ENCODE measurements at places on chromosomes 3 and 15.

DNA sequence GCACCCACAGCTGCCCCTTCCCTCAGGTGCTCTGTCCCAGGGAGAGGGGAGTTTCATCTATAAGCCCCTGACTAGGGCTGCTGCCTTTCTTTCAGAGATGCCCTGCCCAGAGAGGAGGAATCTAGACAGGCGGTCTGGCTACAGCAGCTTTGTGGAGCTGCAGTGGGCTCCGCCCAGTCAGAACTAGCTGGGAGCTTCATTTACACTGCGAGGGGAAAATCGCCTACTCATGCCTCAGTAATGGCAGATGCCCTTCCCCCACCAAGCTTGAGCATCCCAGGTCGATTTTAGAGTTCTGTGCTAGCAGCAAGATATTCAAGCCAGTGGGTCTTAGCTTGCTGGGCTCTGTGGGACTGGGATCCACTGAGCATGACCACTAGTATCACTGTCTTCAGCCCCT, 181.2 kb upstream of the RARB start:
- no peak for DNase-seq

GRCh38 chr15:67593562-67593961, 51.1 kb downstream of the MAP2K5 start:
- no peak for DNase-seq

GRCh38 chr3:146072824-146073223, 88.2 kb downstream of the PLOD2 start:
- DNase-seq, result no peak

DNA sequence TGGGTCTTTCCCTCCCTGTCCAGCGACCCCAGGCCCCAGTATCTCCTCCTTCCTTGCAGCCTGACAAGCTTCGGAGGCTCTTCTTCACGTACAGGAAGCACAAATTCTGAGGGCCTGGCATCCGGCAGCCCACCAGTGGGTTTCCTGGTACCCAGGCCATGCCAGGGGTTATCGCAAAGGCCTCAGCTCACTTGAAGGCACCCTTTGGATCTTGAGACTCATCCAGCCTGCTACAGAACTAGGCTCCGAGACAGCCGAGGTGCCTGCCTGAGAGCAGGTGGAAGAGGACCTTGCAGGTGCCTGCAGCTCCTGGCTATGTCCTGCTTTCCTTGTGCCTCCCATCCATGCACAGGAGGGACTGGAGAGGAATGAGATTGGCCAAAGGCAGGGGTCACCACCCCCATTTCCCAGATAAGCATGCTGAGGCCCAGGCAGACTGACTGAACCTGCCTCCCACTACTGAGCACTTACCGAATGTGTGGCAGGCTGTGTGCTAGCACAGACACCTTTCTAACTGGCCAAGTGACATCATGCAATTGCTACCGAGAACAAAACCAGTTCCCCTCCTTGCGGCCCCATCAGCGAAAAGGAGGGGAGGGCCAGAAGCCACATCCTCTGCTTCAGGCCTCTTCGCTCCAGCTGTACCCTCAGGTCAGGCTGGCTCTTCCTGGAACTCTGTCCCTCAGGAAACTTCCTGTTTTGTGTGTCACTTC, 11.2 kb downstream of the SH2D7 start:
- no peak for DNase-seq

- no peak for DNase-seq
These were observed 30.4 kb downstream of the SLC41A3 start for GRCh38 chr3:126053513-126053912.

DNA sequence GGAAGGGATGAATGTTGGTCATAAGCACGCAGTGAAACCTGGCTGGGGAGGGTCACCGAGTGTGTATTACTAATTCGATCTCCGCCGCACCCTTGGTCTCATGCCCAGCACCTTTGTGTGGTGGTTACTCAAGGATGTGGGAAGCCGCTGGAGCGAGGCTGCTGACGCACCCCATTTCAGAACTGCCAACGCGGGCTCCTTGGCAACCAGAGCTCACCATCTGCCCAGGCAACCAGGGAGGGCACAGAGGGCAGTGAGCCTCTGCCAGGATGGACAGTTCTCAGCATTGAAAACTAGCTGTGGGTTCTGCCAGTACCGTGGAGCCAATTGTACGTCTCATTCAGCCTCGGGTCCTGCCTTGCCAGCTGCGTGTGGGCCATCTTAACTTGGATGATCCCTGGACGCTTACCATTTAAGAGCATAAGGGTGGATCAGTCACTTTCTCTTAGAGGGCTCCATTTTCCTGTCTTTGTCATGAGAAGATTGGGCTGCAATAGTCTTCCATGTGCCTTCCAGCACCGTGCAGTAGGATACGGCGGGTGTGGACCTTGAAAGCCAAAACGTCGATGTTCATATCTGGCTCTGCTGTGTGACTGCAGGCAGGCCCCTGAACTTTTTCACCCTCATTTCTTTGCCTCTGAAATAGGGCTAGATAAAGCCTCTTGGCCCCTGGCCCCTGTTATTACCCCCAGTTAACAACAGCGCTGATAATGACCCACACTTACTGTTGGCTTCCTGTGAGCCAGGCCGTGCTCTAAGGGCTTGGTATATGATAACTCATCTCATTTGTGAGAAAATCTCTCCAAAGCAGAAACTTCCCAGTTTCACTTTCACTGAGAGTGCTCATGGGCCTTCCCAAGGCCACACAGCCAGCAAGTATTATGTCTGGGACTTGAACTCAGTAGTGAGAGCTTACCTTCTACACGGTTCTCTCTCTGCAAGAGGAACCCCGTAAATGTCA, 238.8 kb downstream of the OPA1 start:
- DNase-seq, result peak; percentile 58

DNA sequence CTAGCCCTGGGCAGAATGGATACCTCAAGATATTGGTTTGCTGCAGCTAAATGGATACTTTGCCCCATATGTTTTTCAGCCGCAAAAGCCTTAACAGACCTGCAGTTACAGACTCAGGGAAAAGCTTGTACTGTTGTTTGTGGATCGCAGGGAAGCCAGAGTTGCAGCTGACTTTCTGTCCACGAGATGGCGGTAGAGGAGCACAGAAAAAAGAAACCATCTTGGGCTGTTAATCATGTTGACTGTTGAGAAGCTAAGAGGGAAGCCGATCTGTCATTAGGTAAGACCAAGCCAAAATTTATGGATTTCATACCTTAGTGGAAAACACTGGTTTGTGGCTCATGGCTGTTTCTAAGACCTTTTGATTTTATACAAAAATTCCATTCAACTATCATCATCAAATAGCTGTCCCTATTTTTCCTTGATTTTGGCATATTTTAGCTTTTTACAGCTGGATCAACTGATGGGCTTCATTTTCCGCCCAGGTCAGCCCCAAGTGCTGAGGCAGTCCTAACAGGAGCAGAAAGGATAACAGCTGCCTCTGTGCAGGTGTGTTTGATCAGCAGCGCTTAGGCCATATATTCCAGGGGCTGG, 205.7 kb upstream of the ZPLD1 start:
- DNase-seq, result peak; percentile 72

- DNase-seq, result no peak
These were observed 238.7 kb upstream of the NR2E3 start for GRCh38 chr15:71571641-71572040.

DNA sequence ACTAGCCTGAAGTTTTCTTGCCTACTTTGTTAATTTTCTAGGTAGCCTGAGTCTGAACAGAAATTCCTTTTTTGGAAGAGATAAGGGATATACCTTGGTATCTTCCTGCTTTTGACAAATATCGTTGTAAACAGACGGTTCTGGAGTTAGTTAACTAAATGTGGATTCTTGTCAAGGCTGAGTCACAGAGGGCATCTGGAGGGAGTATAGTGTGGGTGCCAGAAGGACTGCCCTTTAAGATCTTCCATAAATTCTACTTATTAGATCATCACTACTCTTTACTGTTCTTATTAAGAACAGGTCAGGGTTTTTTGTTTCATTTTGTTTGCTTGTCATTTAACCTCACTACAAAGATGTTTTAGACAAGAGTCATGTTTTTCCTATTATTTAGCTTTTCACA, 125.3 kb upstream of the SKOR1 start:
- DNase-seq, result no peak

DNA sequence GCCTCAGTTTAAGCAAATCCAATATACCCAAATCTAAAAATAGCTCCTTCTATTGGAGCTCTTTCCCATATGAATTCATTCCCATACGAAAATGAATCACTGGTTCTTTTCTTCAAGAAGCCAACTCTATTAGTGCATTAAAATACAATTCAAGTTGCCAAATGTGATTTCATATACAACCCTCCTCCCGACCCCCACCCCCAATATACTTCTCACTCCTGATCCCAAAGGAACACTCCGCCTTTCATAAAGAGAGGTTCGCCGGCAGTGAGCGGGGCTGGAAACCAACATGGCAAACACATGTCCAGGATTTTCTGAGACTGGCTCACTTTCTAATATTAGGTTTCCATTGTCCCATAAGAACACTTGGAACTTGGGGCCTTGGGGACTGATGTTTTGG, 48.5 kb downstream of the MAGEF1 start:
- DNase-seq, result no peak

GRCh38 chr3:79586232-79586631, 181.6 kb downstream of the ROBO1 start:
- DNase-seq, result no peak

DNA sequence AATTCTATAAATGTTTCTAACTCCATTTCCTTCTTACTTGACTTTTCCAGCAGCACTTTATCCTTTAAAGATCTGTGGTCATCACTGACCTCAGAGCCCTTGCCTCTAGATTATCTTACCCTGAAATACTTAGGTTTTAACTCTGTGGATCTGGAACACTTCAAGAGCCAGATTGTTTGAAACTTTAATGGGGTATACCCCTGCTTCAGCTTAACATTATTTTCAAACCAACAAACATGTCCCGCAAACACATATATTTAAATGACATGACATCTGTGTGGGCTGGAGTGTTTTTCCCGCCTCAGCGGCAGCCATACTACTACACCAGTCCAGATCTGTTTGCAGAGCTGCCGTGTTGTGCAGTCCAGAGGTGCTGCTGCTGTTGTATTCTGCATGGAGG, 252.0 kb upstream of the TPM1 start:
- DNase-seq, result no peak

DNA sequence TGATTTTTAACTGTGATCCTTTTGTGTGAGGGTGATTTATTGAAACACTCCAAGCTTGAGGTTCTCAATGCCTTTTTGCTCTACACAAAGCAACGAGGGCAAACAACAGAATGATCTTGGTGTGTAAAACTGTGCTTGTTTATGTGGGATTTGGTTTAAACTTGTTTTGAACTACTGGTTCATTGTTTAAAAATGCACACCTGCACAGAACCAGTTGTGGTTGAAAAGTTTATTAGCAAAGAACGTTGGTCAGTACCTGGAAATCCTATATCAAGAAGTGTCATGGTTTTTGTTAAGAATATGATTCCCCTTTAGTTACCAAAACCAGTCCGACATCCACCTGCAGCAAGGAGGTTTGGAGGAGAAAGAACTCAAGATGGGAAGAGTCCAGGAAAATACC, 239.4 kb downstream of the WNT5A start:
- no peak for DNase-seq

DNA sequence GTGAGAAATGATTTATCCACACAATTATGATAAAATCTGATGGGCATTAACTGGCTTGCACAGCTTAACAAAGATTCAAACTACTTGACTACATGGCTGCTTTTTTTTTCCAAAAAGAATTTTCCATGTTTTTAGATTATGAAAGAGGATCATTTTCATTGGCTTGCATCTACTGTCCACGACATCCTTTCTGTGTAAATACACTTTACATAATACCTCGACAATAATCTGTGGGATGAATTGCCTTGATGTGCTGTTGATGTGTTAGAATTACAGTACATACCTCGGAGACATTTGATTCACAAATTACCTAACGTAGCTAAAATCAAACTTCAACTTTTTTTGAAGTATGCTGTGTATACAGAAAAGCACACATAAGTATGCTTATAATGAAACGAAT, 104.4 kb downstream of the PPP2R3A start:
- DNase-seq, result no peak

GRCh38 chr3:165191491-165191890, 4.7 kb downstream of the SLITRK3 start:
- DNase-seq, result no peak

DNA sequence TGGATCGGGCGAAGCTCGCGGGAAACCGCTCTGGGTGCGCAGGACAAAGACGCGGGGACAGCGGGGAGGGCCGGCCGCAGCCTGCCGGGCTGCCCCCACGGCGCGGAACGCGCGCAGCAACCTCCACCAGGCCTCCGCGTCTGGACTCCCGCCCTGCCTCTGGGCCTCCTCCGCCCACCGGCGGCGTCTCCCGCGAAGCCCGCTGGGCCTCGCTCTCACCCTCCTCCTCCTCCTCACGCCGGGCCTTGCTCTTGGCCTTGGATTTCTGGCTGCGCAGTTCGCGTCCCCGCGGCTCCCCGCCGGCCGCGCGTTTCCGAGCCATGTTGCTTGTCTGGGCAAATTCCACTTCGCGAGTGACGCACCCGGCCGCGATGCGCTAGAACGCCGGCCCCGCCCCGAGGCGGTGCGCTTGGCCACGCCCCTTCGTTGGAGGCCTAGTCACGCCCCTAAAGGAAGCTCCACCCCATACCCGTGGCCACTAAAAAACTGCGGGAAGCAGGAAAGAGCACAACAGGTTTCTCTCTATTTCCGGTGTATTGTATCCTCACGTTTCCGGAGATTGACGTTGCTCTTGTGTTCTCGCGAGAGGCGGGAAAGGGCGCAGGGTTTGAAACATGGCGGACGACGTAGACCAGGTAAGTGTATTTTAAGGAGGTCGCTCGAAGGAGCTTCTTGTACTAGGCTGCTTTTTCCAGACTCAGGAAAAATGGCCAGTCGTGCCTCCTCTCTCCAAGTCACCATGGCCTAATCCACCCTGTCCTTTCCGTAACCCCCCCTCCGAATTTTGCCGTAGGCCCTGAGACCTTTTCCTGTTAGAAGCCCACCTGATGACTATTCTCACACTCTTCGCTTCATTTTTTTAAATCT, at the start of the genes LSM3 and XPC:
LSM3 (plus strand) TSS at position 571 of the 867 bp plus-strand sequence; CDS start at position 615, 44 bp downstream.
XPC (minus strand) TSS at position 355 of the 867 bp plus-strand sequence; CDS start at position 322, 33 bp downstream.
- DNase-seq, result peak; percentile 83

GRCh38 chr15:25508369-25509002, 69.7 kb upstream of the UBE3A start:
- DNase-seq, result peak; percentile 2

DNA sequence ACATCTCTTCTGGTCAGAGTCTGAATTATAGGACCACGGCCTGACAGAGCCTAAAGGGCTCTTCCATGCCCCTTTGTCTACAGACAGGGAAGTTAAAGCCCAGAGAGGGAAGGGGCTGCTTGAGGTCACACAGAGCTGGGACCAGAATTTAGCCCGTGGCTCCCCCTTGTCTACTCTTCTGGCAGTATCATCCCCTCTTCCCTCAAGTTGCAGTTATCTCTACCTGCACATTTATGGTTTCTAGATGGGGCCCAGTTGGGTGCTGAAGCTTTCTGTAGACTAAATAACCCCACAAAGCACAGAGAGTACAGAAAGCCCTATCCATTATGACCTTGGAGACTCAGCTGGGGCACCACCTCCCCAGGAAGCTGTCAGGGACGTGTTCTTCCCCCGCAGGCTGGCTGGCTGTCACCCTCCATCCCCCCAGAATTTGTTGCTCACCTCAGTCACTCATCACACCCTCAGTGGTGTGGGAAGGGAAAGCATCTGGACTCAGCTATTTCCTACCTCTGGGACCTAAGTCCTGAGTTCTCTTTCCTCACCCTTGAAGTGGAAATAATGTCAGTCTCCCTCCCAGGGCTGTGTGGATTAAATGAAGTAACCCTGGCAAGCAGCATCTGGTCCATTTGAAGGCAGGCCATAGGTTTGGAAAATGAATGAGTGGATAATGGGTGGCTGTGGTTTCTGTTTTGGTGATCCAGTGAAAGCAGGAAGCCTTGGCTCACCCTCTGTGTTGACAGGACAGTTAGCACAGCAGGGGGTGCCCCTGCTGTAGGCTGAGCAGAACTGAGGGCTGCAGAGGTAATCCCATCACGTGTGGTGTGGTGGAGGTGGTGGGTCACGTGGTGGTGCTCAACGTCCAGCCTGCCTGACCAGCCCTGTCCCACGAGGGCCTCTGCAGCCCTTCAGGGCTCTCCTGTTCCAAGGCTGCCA, 16.3 kb downstream of the ACOX2 start:
- DNase-seq, result no peak
